ENCODE measurements at places on chromosomes 1 and 21.
A peak's percentile ranks its signal among the peaks of the same experiment; 100 is the strongest.

DNA sequence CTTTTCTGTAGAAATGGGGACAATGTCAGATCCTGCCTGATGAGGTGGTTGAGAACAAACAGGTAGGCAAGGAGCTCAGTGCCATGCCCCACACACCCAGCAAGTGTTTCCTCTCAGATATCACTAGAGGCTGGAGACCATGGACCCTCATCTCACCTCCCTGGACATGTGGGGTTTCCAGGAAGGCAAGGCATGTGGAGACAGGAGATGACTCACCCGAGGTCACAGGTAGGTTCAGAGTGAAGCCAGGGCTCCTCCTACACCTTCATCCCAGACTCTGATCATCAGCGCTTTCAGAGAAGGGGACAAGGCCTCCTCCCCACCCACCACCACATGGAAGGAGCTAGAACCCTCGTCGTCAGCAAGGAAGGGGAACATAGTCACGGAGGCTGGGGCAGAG is 69.2 kb downstream of the MATN1 start:
- no peak for DNase-seq

GRCh38 chr1:117985973-117986372 is 56.4 kb downstream of the WDR3 start:
- no peak for DNase-seq

DNA sequence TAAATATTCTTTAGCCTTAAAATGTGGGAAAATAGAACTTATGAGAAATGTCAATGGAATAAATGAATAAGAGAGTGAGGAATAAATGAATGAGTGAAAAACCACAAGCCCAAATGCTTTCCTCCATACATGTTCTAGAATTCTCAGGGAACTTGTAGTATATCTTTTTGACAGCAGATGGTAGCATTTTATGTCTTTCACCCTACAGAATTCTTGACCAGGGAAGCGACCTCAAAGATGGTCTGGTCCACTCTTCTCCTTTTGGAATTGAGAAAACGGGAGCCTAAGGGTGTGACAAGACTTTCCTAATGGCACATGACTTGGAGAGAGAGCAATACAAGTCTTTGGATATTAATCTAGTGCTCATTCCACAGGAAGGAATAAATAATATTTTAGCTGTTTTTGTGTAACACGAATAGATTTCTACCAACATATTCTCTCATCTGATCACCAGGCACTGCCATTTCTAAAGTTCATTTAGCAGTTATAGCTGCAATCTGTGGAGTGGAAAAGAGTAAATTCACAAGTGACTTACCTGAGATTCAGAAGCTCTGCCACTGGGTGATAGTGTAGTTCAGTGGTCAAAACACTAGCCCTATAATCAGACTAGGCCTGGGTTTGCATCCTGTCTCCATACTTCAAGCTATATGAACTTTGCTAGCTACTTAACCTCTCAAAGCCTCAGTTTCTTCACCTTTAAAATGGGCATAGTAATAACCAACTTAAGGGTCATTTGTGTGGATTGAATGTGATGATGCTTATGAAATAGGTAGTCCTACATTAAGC is 15.0 kb upstream of the F5 start:
- DNase-seq = no peak

- DNase-seq = no peak
Measured at GRCh38 chr1:178926046-178926445, 55.2 kb upstream of the ANGPTL1 start.

- no peak for DNase-seq
Measured at GRCh38 chr21:25734654-25734903, 125 bp downstream of the ATP5PF start.

GRCh38 chr1:243718893-243719292 is 131.2 kb downstream of the AKT3 start:
- DNase-seq = no peak

DNA sequence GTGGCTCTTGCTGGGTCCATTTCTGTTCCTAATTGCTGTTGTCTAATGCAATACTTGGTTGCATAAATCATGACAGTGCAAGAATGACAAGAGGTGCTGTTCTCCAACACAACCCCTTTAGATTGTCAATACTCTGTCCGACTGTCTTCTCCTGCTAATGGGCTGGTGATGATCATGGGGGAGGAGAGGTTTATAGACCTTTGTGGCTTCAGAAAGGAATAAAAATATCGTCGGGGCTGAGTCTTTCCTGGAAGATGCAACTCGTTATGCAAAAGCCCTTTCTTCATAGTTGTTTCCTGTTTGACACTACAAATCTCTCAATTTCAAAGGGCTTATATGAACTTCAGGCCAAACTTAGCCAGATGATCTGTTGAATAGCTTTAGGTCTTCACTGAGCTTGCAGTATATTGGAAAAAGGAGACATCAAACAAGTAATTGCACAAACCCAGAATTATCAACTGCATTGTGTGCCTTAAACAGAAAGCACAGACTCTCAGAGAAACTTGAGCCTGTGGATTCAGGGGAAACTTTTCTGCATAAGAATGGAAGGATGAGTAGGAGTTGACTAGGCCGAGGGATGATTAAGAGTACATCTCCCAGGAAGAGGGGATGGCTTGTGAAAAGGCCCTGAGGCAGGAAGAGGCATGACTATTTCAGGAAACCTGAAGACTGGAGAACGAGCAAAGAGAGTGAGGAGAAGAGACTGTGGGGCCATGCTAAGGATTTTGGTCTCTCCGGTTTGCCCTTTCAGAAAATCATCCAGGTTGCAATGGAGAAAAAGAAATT is 107.6 kb downstream of the TSEN15 start:
- no peak for DNase-seq

DNA sequence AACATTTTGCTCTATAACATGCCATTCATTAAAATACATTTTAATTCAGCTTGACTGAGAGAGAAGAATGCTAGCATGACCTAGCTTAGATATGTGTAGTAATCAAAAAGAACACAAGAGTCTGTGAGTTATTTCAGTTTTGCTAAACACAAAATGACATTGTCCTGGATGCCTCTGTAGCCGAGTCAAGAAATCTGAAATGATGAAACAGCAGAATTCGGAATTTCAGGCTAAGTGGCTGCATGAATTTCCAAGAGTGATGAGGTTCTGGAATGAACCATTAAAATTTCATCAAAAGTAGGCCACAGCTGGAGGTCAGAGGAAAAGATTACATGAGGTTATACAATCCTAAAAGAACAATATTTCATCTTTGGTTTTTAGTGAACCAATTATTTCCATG is 79.1 kb upstream of the CXADR start:
- DNase-seq = no peak

DNA sequence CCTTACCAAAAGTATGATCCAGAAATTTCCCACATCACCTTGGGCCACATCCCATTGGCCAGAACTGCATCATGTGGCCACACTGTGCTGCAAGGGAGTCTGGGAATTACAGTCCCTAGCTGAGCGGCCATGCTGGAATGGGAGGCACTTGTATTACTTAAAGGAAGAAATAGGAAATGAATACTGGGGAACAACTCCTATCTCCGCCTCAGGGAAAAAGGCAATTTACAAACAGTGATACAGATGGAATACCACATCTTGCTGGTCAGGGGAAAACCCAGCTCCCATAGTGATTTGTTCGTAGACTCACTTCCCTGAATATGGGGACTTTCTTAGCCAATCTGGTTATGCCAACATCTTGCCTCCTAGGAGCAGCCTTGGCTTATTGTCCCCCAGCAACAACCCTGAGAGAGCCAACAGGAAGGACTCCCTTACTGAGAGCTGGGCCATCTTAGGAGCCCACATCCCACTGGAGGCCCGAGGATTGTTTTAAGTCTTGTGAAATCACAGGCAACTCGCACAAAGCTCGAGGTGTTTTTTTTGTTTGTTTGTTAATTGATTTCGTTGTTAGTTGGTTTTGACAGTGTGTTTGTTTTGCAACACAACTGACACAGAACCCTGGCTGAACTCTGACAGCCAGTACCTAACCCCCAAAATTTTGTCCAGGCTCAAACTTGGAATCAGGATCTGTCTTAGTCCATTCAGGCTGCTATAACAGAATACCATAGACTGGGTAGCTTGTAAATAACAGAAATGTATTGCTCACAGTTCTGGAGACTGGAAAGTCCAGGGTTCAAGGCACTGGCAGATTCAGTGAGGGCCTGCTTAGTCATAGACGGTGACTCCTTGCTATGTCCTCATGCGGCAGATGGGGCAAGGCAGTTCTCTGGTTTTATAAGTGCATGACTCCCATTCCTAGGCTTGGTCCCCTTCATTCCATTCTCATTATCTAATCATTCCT is 14.9 kb downstream of the CDA start:
- DNase-seq = no peak

- no peak for DNase-seq
Measured at GRCh38 chr1:70719154-70719553, 308.1 kb downstream of the CTH start.

GRCh38 chr1:38942664-38943428 is 1.2 kb upstream of the RHBDL2 start:
- DNase-seq = no peak

- no peak for DNase-seq
Measured at GRCh38 chr21:32765058-32765457, 6.5 kb downstream of the PAXBP1 start.

DNA sequence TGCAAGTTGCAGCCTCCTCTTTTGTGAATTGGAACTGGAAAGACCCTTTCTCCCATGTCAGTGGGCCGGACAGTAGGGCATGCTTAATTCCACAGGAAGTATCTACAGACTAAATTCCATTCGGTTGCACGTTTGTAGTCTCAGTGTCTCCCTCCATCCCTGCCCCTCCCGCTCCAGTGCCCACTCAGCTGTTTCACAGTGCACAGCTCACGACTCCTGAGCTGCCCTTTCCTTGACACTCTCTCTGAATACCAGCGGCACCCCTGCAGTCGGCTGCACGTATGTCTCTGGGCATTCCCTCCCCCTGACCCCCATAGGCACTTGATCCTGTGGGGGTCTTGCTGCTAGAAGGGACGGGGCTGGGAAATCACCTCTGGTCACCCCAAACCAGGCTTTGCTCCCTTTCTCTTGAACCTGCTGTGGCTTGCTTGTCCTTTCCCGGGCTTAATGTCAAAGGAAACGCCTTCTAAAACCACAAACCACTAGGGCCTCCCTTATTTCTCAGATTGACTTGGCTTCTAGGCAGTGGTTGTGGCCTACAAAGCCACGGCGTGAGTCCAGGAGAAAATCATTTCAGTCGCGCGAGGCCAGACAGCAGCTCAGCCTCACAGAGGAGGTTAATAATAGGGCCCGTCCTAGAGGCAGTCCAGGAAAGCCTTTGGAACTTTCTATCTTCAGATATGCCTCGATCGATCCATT is 365.3 kb upstream of the PROX1 start:
- no peak for DNase-seq

GRCh38 chr21:46597031-46597430 is 7.9 kb downstream of the S100B start:
- no peak for DNase-seq

- no peak for DNase-seq
Measured at GRCh38 chr1:26582053-26582835, 52.7 kb downstream of the RPS6KA1 start.

- DNase-seq = no peak
Measured at GRCh38 chr21:22961258-22961657, 1963.0 kb downstream of the NCAM2 start.

DNA sequence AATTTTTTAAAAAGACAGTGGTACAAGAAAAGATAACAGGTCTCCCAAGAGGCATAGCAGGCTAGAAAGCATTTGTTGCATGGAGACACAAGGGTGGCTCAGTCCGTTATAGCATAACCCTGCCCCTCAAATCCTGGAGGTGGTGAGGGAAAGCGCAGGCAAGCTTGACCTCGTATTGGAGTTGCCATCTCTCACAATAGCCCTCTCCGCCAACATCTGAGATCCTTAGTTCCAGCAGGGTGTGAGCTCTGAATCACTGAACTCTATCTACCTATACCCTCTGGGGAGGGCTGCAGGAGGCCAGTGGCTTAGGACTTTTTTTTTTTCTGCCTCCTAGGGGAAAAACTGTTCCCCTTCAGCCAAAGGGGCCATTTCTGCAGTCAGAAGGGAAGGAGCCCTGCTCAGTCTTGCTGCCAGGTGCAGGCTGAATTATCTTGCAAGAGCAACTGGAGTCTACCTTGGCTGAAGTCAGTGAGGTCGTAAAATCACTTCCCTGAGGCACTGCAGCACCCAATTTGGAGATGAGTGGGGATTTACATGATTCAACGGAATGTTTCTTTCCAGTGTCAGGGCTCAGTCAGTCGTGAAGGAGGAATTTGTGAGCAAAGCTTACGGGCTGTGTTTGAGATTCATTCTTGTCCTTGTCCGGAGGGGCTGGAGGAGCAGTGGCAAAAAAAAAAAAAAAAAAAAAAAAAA is 17.2 kb upstream of the C8A start:
- no peak for DNase-seq

GRCh38 chr1:62230718-62231117 is 36.1 kb downstream of the L1TD1 start:
- DNase-seq = peak; percentile 29

- no peak for DNase-seq
Measured at GRCh38 chr1:206705191-206705590, 20.5 kb downstream of the MAPKAPK2 start.

GRCh38 chr1:2637442-2638145 is 4.8 kb upstream of the MMEL1 start:
- no peak for DNase-seq

DNA sequence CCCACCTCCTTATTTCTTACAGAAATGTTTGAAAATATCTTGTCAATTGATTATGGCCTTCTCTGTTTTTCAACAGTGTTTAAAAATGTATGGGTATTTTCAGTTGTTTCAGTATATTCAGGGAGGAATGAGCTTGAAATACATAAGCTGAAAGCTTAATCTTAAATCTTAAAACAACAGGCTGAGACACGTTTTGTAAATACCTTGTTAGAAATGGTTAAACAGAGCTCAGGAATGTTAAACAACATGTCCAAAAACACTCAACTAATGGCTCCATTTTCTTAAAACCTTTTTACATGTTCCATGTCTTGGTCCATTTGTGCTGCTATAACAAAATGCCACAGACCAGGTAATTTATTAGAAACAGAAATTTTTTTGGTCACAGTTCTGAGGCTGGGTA is 953.8 kb upstream of the ADGRL2 start:
- no peak for DNase-seq

- DNase-seq = no peak
Measured at GRCh38 chr1:2004856-2005255, 1.3 kb upstream of the CFAP74 start.

GRCh38 chr1:244150071-244150470 is 99.0 kb downstream of the ZBTB18 start:
- DNase-seq = no peak

DNA sequence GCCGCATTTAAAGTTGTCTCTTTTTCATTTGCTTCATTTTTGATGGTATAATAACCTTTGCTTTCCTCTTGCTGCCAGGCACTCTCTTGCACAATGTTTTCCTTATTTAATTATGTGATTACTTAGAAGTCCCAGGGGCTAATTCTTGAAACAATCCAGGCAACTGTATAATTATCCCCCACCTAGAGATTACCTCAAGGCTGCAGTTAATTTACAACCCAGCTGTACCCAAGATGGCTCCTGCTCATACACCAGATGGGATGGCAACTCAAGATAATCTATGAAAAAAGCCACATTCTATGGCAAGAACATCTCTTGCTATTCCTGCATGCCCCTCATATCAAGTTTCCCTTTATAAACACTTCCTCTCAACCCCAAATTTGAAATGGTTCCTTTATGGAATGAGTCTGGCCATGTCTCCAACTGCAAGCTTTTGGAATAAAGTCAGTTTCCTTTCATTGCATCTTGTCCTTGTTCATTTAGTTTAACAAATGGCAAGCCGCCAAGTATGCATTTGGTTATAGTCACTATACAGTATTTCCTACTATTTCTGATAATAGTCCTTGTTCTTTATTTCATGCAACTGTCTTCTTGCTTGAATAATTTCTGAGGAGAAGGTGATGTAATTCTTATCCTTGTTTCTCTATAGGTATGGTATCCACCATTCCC is 1042.6 kb downstream of the PLA2G4A start:
- DNase-seq = no peak

GRCh38 chr1:204198348-204199340 is 2.4 kb upstream of the KISS1 start:
- DNase-seq = peak; percentile 88

- peak; percentile 62 for DNase-seq
Measured at GRCh38 chr1:26889551-26890466, at the start of gene GPN2. GPN2 (minus strand) TSS chr1:26890283; CDS start chr1:26890096, 187 bp downstream.
